Muscle of arm (tissue), 14 donors: ENCODE measurements at places on chromosomes 7 and 10.

DNA sequence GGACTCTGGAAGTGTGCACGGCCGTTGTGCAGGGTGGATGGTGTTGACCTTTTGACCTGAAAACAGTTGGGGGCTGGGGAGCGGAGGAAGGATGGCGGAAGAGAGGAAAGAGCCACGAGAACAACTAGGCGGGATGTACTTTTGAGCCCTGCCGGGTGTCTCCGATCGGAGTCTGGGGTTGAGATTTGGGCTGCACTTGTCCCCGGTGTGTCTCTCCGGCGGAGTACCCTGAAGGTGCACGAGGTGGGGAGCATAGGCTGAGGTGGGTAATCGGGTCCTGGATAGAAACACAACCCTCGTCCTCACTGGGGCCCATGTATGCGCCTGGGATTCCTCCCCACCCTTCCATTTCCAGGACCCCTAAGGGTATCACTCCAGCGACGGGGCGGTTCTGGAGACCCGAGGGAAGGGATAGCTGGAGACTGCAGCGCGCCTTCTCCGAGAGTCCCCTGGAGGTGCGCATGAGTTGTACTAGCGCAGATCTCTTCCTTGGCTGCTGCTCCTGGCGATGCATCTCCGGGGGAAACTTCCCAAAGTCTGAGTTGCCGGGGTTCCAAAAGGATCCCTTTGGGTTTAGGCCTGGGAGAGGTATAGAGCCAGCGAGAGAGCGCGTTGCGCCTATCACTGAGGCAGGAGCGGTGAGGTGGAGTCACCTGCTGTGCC, 4.6 kb upstream of the HMX2 start:
- no peak for DNase-seq

DNA sequence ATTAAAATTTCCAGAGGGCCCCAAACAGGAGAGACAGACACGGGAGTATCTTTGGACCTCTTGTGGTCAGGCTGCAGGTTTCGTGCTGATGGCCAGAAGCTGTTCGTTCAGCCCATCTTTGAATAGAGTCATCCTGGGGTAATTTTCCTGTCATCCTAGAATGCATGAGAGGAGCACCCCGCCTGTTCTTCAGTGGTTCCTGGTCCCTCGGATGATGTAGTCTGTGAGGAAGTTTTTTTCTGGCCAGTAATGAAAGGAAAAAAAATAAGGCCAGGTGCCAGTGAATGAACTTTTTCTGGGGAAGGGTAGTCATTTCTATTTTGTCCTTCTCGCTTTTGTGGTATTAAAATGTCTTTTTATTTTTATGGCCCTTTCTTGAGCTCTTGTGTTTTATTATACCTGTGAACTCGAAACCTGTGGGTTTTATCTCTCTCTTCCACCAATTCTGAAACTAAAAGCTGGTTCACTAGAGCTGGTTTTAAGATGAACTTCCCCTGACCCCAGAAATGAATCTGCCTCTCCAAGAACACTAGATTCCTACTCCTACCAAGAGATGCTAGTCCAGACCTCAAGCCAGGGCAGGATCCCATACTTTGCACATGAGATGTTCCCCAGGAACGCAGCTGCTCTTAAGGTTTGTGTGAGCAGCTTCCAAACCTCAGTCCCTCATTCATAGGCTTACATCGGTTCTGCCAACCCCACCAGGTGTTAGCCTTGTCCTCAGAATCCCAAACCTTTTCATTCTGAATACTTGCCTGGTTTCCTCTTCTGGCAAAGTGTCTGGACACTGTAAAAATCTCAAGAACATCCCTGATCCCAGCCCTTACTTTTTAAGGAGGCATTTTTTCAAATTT, 15.4 kb upstream of the MEST start:
- DNase-seq = no peak

GRCh38 chr7:11830582-11831155, 1.3 kb downstream of the THSD7A start:
- DNase-seq = peak; percentile 15

DNA sequence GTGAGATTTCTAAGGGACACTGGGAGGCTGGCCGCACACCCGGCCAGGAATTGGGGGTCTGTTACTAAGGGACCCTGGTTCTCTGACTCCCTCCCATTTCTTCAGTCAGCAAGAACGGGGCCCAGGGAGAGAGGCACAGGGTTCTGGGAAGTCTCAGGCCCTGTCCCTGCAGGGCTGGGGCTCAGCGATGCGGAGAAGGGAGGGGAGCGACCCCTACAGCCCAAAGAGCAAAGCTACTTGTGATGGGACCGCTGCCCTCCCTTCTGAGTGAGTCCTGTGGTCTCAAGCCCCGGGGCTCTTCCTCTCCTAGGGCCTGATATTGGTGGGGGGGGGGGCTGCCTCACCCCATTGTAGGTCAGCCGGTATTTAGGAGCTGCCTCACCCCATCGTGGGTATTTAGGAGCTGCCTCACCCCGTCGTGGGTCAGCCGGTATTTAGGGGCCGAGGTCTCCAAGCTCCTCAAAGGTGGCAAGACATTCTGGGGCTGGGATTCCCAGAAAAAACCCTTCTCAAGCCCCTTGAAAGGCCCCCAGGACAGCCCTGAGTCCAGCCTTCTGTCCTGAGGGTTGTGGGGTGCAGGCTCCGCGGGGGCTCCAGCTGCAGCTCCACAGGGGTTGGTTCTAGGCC, 16.9 kb upstream of the NKX6-2 start:
- no peak for DNase-seq

GRCh38 chr7:56121440-56121839, 5.2 kb upstream of the NUPR2 start:
- no peak for DNase-seq

DNA sequence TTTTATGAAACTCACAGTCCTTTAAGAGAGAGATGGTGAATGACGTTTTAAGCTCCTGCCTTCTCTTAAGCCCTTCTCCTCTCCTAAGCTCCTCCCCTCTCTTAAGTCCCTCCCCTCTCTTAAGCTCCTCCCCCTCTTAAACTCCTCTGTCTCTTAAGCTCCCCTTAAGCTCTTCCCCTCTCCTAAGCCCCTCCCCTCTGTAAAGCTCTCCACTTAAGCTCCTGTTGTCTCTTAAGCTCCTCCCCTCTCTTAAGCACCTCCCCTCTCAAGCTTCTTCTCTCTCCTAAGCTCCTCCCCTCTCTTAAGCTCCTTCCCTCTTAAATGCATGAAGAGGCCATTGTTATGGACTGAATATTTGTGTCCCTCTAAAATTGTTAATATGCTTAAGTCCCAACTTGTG, 1180.6 kb upstream of the AUTS2 start:
- DNase-seq = no peak

- DNase-seq = no peak
Measured at GRCh38 chr7:156725936-156726335, 85.4 kb downstream of the RNF32 start.

GRCh38 chr10:113764582-113764981, 13.1 kb downstream of the PLEKHS1 start:
- no peak for DNase-seq
